Spleen (tissue), 13 donors: ENCODE measurements at places on chromosomes 11 and 22. TPM values are rescaled to one million over a fixed set of nuclear protein-coding genes. Genes with fewer than 3 reads are reported as not detected.

- peaks cover 35% of the 10 kb centered on the region for H3K4me1 ChIP-seq
- H3K36me3 ChIP-seq: no peaks in the 10 kb centered on the region
- H3K27me3 ChIP-seq: no peaks in the 10 kb centered on the region
- H3K4me3 ChIP-seq: peak overlapping the region; percentile 20
- H3K27ac ChIP-seq: peak overlapping the region; percentile 72
Measured at GRCh38 chr11:128324531-128325141, 262.7 kb downstream of the ETS1 start.

- DNase-seq: no peak
- no peaks in the 10 kb centered on the region for H3K36me3 ChIP-seq
- peaks cover 11% of the 10 kb centered on the region for H3K27me3 ChIP-seq
- no peak overlapping the region for H3K4me3 ChIP-seq
- H3K4me1 ChIP-seq: peaks cover 7% of the 10 kb centered on the region
Measured at GRCh38 chr11:33018840-33019239, 3.2 kb downstream of the DEPDC7 start.

- no peaks in the 10 kb centered on the region for H3K27me3 ChIP-seq
- no peaks in the 10 kb centered on the region for H3K4me1 ChIP-seq
- no peak overlapping the region for H3K27ac ChIP-seq
Measured at GRCh38 chr11:2216400-2217064, 44.9 kb upstream of the TH start.

SCN2B gene
- total RNA-seq: 0.03 TPM
